ENCODE measurements at places on chromosomes 1 and 21.

DNA sequence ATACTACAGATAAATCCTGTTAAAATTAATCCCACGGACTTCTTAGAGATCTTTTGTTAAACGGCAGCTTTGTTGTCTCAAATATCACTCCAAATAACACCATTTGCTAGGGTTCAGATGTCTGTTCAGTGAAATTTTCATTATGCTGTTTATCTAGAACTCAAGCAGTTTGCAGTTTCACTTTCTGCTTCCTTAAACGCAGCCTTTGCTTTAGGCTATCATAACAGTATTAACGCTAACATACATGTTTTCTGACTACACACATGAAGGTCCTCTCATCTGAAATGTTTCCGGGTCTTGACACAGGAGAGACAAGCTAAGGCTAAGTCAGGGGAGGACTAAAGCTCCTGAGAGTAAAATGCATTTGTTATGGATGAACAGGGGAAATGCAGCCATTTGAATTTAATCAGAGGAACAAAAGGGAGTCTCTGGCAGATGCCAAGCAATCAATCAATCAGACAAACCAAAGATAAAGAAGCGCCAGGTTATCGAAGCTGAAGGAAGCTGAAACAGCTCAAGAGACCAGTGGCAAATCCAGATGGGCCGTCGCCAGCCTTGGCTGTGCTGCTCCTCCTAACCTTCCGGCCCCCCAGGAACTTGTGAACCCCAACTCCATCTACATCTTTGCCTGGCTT lies 16.9 kb downstream of the CCSAP start:
- H3K36me3 ChIP-seq, result peaks cover 30% of the 10 kb centered on the region
- no peak for DNase-seq
- H3K27ac ChIP-seq, result no peak overlapping the region
- H3K4me1 ChIP-seq, result no peaks in the 10 kb centered on the region
- no peaks in the 10 kb centered on the region for H3K27me3 ChIP-seq

DNA sequence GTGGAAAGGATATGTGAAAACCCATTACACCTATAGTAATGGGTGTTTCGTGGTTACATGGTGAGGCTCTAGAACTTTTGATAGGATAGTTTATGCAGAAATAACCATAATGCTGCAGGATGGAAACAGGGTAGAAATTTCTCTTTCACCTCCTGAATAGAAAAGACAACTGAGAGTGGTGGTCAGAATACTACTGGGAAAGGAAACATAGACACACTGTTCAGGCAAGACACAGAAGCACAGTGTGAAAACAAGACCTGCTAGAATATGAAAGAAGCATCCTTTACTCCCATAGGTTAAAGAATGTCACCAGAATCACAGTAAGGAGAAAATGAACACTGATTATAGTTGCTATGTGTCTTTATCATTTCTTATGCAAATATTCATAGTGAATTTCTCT lies 496.6 kb downstream of the DPYD start:
- no peaks in the 10 kb centered on the region for H3K36me3 ChIP-seq
- H3K27ac ChIP-seq, result no peak overlapping the region
- DNase-seq, result no peak
- no peak overlapping the region for H3K4me3 ChIP-seq

- H3K27me3 ChIP-seq, result no peaks in the 10 kb centered on the region
- H3K27ac ChIP-seq, result no peak overlapping the region
- no peak overlapping the region for H3K4me3 ChIP-seq
- no peaks in the 10 kb centered on the region for H3K36me3 ChIP-seq
Observed at GRCh38 chr1:24528744-24529143, 26.1 kb downstream of the RCAN3 start.

DNA sequence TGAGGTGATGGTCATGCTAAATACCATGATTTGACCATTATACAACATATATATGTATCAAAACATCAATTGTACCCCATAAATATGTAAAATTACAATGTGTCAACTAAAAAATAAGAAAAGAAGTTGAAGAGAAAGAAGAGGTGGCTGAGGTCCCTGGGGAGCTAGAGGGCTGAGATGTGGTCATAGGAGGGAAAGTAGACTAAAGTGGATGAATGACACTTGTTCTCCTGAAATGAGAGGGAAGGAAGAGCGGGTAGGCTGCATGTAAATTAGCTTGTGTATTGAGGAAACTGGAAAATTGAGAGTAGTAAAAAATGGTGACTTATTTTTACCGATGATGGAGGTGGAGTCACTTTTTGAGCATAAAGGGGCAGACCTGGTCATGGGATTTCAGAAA lies 117.0 kb downstream of the ST6GALNAC3 start:
- H3K36me3 ChIP-seq, result no peaks in the 10 kb centered on the region
- no peaks in the 10 kb centered on the region for H3K27me3 ChIP-seq
- no peak for DNase-seq
- no peak overlapping the region for H3K27ac ChIP-seq
- no peaks in the 10 kb centered on the region for H3K4me1 ChIP-seq

Measured in osteoblast (primary cell).